ENCODE measurements at places on chromosomes 4 and X.

DNA sequence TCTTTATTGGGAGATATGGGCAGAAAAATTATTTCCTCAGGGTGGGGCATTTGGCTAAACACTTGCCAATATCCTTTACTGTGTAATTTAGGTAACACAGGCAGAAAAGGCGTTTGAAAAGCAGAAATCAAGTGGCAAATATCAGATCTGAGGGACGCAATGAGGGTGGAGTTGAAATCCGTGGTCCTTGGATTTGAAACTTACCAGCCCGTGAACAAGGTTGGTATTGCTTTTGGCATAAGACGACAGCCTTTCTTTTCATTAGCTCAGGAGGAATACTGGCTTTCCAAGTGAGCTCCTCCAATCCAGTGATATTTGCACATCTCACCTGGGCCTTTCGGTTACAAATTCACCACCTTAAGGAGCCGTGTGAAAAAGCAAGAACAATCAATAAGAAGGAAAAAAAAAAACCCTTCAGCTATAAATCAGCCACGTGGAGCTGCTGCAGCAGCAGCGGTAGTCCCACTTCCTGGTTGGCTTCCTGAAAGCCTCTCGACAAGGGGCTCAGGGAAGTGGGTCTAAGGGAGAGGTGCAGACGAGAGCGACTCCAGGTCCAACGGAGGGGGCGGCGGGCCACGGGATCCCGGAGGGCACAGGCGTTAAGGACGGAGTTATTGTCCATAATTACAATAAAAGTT is 734 bp upstream of the GALNT7 start:
- DNase-seq, result no peak

DNA sequence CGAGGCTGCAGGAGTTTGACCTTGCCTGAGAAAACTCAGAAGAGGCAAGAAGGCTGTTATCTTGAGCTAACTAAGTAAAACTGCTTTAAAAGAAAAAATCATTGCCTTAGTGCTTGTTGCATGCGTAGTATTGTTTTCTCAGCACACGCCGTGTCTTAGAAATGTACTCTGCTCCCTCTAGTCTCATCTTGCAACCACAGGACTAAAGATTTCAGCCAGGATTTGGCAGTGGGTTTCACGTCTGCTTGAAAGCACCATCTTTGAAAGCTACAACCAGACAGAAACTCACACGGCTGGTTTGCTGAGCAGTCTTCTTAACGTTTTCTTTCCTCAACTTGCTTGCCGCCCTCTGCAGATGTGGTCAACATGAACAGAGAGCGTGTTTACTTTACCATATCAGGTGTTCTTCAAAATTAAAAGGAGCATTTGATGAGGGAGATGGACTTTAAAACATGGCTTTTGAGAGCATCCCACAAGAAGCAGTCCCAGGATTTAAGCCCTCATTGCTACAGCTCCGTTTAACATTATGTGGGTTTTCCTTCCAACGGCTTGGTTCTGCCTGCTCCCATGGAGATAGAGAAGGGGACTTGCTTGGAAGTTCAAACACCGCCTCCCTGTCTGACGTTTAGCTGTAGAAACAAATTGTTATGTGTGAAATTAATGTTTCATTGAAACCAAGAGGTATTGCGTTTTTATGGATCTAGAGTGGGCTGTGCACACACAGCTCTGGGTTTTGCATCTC is 3.4 kb downstream of the SORCS2 start:
- DNase-seq, result no peak

- no peak for DNase-seq
Observed at GRCh38 chr4:144300616-144301015, 160.1 kb upstream of the GYPA start.

GRCh38 chr4:89247951-89248350 is 59.6 kb downstream of the GPRIN3 start:
- DNase-seq, result no peak

- no peak for DNase-seq
Observed at GRCh38 chr4:84597450-84597849, 14.5 kb downstream of the CDS1 start.

DNA sequence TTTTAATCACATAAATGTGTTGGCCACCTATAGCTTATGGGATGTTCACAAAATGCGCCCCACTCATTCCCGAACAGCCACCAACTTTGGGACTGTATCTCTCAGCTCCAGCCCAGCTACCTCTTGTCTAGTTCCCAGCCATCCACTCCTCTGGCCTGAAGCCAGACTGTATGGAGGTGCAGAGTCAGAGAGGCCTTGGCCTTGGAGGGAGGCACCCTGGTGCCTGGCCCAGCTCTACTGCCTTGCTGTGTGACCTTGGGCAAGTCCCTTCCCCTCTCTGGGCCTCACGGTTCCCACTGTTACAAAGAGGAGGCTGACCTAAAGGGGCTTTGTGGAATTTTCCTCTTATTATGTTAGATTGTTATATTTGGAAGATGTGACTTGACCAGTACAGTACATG is 13.9 kb downstream of the MAMLD1 start:
- no peak for DNase-seq

GRCh38 chr4:98305576-98305975 is 44.4 kb downstream of the RAP1GDS1 start:
- no peak for DNase-seq

- DNase-seq, result no peak
Observed at GRCh38 chrX:136812286-136812685, 31.6 kb upstream of the ARHGEF6 start.

GRCh38 chrX:56564921-56565840 is 1.8 kb downstream of the UBQLN2 start:
- DNase-seq, result no peak

GRCh38 chr4:2372488-2373030 is 45.9 kb downstream of the ZFYVE28 start:
- DNase-seq, result no peak

DNA sequence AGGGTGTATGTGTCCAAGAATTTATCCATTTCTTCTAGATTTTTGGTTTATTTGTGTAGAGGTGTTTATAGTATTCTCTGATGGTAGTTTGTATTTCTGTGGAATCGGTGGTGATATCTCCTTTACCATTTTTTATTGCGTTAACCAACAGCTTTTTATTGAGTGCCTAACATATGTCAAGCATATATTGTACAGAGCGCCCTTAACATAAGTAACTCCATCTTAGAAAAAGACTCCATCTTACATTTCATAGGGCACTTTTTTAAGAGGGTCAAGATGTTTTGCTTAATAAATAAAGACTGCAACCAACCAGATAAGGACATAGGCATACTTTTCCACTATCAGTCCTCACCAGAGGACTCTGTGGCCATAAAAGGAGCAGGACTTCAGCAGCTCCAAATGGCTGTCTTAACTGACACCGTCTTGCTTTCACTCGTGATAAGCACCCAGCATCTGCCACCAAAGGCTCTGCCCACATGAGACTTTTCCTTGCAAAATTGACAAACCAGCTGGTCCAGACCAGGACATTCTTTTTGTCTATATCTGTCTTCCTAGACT is 75.0 kb downstream of the HS6ST2 start:
- DNase-seq, result no peak

DNA sequence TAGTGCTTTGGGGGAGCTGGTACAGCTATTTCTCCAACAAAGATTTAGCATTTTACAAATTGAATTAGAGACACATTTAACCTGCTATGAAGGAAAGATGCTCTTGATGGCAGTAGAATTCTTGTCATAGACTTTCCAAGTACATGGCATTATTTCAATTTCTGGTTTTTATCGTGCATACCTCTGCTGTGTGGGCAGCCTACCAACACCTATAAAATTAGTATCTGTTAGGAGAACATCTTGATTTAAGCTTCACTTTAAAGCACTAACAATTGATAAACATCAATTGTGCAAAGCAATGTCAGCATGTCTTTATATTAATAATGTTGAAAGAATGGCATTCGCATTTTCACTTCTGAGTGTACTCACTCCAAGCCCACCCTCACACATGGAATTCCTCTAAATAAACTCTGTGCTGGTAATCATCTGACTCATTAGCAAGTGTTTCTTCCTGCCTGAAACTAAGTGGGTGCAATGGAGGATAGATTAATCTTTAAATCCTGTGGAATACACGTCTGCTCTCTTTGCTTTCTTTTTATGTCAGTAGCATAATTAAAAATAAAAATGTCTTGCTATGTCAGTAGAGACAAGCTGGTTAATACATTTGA is 279.8 kb upstream of the MAGEB18 start:
- no peak for DNase-seq

- DNase-seq, result no peak
Observed at GRCh38 chrX:21996872-21997455, 35.2 kb upstream of the PHEX start.

GRCh38 chrX:120020305-120020704 is 57.2 kb downstream of the RHOXF2B start:
- no peak for DNase-seq

- no peak for DNase-seq
Observed at GRCh38 chrX:37871626-37872302, 24.4 kb upstream of the DYNLT3 start.

- DNase-seq, result no peak
Observed at GRCh38 chr4:128832243-128832625, 22.7 kb downstream of the JADE1 start.

GRCh38 chr4:95360906-95361695 is 187.7 kb downstream of the UNC5C start:
- no peak for DNase-seq

- no peak for DNase-seq
Observed at GRCh38 chr4:123833171-123833643, 436.6 kb downstream of the SPRY1 start.

- DNase-seq, result no peak
Observed at GRCh38 chrX:54819201-54819600, 11.7 kb downstream of the MAGED2 start.

DNA sequence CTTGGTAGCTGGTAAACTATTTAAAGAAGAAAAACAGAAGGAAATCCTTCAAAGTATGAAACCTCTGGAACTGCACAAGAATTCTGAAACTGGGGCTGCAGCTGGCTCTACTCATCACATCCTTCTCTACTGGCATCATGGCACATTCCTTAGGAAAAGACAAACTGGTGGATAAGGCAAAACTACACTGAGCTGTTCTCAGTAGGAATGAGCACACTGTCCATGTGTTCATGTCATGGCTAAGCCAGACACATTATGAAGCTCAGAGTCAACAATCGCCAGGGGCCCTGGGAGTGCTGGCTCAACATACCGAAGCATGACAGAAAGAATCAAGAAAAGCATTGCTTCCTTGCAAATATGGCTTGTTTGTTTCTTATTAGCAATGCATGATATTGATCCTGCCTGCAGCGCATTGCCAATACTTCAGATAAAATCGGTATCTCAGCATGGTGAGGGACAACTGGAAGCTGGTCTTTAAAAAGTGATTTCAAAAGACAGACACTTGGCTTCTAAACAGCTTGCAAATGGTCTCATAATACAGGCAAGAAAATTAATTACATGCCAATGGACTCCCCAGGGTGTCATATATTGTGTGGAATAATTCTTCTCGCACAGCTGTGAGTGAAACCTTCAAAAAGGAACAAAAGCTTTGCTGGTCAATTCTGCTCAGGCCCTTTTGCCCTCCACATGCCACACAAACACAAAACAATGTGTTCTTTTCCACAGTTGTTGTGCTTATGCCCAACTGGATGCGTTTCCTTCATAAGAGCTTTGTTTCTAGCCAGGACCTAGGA is 300.2 kb upstream of the VCX start:
- DNase-seq, result no peak

DNA sequence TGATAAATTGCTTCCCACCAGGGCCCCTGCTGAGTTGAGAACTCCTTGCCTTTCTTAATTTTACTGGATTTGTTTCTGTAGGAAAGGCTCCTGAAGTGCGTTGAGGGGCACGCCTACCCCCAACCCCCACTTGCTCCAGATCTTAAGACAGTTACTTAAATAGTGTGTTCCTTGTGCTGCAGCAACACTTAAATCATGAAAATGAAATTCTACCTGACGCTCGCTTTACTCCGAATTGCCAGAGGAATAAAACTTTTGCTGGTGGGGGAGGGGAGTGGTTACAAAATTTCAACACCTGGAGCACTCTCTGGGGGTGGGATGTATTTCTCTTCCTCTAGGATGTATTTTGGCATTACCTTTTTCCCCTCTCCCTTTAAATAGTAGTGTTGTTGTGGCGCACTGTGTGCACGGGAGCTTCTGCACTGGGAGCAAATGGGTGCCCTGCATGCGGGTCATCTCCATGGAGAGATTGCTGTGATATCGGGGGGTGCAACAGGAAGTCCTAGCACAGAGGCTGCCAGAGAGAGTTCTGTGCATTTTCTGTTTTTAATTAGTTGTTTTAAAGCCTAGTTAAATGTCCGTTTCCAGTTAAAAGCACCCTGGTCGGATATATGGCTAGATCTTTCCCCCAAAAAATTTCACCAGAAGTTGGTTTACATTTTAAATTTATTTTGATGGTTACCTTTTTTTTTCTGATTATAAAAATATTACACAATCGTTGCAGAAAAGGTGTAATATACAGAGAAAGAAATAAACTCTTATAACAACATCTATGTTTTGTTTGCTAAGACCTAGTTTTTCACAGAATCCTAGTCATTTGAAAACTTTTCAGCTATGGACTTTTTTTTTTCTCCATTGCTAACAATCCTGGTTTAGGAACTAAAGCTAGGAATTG is 207.7 kb downstream of the SOWAHB start:
- no peak for DNase-seq

DNA sequence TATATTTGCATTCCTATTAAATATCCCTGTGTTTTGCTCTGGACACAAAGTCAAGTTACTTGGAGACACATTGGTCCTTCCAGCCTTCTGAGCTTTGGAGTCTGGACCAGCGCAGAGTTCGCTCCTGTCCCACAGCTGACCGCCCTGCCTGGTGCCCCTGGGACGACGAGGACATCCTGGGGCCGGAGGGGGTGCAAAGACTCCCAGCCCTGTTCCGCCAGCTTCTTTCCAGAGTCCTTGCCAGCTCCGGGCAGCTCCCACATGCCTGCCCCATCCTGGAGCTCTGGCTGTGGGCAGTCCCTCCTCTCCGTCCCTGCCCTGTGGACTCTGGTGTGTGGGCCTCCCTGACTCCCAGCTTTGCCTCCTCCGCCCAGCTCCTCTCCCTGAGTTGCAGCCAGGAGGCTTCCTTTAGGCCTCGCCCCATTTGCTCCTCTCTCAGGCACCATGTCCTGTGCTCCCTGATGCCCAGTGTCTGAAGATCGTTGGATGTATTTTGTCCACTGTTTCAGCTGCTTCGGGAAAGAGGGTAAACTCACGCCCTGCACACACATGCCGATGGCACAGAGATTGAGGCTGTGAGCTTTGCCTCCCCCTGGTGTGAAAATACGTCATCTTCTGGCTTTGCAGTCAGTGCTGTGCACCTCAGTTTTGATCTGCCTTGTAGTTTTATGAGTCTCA is 4.9 kb upstream of the PCGF3 start:
- no peak for DNase-seq
